ENCODE measurements at places on chromosomes 16 and 17.

DNA sequence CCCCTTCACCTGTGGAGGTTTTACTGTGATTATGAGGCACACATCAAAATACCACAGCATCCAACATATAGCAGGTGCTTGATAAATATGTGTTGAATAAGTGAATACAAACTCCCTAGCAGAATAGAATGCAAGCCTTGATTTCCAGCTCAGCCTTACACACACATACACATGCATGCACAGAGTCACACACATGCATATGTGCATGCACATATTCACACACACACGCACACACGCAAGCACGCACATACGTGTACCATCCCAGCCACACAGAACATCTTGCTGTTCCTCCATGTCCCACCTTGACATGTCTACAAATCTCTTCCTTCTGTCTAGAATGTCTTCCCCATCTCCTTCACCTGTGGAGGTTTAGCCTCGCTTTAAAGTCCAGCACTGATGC lies 160.1 kb downstream of the GRIN2A start:
- no peak for DNase-seq

- no peak for DNase-seq
Observed at GRCh38 chr16:59238246-59238645, 504.1 kb upstream of the GOT2 start.

DNA sequence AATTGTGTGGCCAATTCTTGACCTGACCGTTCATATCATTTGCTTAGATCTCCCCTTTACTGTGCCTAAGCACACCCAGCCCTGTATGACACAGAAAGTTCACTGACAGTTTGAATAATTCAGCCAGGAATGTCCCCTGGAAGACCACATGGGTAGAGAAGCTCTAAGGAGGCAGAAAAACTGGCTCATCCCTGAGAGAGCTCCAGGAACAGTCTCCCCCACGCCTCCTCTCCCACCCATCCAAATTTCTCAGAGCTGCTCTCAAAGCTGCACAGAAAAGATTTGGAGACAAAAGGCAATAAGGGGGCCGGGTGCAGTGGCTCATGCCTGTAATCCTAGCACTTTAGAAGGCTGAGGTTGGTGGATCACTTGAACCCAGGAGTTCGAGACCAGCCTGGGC lies 11.2 kb downstream of the PRAC1 start:
- no peak for DNase-seq

DNA sequence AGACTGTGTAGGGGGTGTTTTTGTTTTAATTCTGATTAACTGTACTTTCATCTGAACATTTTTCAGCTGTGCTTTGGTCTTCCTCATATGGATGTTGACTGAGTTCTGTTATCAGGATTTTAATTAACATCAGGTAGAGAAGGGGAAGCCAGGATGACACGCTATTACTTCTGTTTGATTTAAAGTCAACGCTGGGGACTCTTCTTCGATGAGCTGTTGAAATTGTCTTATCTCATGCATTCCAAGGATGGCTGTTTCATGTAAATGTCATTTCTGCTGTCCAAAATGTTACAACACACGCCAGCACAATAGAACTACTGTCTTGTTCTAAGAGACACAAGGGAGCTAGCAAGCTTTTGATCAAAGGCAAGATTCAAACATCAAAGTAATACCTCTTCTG lies 263.3 kb upstream of the CDH5 start:
- no peak for DNase-seq

DNA sequence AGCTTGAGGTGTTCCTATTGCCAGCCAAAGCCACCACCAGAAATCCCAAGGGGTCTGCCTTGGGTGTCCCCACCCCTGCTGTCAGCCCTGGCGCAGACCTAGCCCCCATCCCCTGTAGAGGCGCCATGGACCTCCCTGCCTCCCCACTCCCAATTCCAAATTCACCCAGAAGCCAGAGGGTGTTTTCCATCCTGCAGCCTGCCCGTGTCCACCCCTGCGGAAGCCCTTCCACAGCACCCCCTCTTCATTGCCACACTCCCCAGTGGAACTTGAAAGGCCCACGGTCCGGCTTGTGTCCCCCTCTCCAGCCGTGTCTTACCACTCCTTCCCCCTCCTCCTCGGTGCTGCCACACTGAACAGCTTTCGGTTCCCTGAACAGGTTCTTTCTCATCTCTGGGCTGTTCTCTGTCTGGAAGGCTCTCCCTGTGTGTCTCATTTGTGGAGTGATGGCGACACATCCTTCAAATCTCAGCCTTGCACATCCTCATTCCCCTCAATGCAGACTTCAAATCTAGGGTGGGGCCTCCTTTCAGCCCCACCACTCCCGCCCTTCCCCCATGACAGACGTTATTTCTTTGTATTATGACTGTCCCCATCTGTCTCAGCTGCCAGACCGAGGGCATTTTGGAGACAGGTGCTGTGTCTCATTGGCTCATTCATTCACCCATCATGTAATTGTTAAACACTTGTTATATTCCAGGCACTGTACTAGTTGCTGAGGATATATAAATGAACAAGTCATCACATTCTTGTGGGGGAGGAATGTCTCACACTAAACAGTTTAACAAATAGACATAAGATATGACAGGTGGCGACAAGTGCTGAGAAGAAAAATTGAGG lies 36.3 kb downstream of the ADGRG5 start:
- DNase-seq: no peak

DNA sequence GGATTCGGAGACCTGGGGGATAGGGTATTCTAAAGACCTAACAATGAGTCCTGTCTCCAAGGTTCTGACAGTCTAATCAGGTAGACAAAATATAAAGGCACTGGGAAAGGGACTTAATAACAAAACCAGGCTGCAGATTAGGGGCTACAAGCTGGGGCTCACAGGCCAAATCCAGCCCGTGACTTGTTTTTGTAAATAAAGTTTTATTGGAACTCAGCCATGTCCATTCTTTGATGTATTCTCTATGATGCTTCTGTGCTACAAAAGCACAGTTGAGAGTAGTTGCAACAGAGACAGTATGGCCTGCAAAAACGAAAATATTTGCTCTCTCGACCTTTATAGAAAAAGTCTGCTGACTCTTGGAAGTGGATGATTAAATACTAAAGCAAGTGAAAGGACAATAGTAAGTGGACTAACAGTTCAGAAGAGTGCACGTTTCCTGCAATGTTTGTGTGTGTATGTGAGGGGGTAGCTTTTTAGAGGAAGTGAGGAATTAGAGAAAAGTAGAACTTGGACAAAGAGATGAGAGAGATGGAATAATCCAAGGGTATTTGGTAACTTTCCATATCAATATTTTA lies 115.4 kb upstream of the ZFHX3 start:
- no peak for DNase-seq

- no peak for DNase-seq
Observed at GRCh38 chr16:23986455-23986854, 150.7 kb downstream of the PRKCB start.

DNA sequence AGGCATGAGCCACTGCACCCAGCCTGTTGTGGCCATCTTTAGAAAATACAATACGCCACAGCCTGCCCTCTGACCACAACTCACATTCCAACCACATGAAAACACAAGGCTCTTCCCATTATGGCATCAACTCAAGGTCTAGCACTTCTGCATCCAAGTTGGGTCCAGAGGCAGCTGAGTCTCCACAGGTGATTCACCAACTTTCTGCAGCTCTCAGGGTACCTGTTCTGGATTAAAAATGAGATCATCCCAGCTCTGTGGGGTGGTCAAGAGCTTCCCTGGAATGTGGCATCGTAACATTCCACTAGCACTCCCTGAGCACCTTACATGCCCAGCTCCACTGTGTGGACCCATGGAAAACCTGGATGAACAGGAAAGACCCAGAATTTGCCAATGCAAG lies 9.9 kb upstream of the GUCY2D start:
- no peak for DNase-seq

- DNase-seq: no peak
Observed at GRCh38 chr16:66293207-66293735, 73.2 kb upstream of the CDH5 start.

DNA sequence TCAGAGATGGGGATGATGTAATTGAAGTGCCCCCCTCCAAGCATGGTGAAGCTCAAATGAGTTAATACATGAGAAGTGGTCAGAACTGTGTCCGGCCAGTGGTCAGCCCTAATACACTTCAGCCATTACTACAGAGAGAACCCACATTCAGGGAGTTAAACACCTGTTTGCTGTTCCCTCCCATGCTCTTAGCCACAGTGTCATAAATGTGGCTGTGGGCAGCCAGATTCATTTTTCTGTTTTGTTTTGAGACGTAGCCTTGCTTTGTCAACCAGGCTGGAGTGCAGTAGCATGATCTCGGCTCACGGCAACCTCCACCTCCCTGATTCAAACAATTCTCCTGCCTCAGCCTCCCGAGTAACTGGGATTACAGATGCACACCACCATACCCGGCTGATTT lies 139.9 kb downstream of the DNAH9 start:
- DNase-seq: no peak

DNA sequence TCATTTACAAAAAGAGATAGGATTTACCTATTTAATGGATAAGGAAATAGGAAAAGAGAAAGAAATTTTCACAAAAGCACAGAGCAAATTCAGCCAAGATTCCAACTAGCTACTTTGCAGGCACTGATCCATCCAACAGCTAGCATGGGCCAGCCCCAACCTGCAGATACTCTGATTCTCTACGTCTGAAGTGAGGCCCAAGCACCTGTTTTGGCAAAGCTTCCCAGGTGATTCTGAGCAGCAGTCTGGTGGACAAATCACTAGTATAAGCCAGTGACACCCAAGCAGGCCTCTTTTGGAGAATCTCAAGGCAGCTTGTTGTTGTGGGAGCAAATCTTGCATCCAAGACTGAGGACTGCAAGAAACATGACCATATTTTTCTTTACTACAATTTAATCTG lies 20.9 kb upstream of the CALB2 start:
- DNase-seq: no peak

- DNase-seq: no peak
Observed at GRCh38 chr17:82458885-82459424, 414 bp downstream of the NARF start.

DNA sequence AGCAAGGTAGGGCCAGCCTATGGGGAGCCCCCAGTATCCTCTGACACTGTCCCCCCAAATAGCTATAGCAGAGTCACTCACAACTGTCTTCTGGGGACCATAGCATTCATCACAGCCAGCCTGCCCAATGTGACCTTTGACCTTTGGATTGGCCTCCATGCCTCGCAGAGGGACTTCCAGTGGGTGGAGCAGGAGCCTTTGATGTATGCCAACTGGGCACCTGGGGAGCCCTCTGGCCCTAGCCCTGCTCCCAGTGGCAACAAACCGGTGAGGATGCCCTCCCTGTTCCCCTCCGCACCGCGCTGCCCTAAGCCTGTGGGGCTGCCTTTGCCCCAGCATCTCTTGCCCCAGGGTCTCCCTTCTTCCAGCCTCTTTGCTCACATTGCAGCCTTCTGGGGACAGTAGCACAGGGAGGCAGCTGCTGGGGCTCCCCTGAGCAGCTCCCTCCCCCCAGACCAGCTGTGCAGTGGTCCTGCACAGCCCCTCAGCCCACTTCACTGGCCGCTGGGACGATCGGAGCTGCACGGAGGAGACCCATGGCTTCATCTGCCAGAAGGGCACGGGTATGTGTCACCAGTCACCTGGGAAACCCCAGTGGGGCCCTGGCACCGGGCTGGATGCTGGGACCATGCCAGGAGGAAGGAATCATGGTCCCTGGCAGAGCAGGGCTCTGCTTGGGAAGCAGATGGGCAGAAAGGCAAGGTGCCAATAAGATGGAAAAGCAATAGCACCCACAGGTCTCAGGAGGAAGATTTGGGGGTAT lies 61.1 kb downstream of the MRC2 start:
- no peak for DNase-seq

GRCh38 chr17:57982452-57983170 lies 5.4 kb downstream of the VEZF1 start:
- no peak for DNase-seq

- no peak for DNase-seq
Observed at GRCh38 chr16:12358898-12359297, 382.4 kb downstream of the SNX29 start.
